Amniotic epithelial cell (primary cell): ENCODE measurements at places on chromosomes 2 and 18.

DNA sequence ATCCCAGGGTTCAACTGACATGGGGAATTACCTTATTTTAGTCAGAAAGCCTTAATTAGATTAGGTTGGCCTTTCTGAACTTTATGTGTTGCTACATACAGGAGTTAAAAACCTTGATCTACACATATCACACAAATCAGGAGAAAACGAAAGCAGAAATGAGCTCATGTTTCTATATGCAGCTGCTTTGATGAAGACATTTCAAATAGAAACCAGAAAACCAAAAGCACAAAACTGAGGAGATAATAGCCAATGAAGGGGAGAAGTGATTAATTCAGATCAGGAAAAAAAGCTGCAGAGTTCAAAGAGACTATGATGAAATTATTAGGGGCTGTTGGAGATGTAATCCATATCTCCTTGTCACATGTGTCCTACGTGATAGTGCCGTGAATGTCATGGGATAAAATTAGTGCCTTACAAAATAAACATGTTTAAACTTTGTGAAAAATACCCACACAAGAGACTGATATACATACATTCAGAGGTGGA lies 255.0 kb downstream of the CAMKMT start:
- DNase-seq, result no peak

DNA sequence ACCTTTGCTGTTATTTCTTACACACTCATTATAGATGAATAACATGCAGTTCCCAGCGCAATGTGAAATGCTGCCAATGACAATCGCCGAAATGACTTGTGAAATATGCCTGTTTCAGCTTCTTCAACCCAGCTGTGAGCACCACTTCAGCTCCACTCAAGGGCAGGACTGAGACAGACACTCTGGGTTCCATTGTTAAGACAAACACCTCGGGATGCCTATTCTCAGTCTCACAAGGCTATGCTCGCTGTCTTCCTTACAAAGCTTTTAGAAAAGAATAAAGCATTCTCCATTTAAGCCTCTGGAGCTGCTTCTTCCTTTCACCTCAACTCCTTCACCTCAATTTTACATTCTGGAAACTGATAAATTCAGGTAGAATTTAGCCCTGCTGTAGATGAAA lies 4.2 kb downstream of the CBLN2 start:
- DNase-seq, result no peak

GRCh38 chr2:94984964-94985575 lies 40.4 kb upstream of the MAL start:
- no peak for DNase-seq

DNA sequence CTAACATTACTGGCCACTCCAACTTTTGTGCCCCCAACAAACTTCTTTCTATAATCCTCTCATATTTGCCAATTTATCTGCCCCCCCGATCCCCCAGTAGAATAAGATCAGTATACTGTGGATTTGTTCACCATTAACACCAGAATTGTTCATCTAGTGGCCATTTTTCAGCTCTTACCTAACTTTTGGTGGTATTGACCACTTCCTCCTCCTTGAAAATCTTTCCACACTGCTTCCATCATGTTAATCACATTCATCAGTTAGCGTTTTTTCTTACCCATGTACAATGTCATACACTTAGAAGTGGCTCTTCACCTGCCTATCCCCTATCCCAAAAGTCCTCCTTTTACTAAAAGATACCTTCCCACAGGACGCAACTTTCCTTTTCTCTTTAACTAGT lies 6.1 kb downstream of the IMPACT start:
- DNase-seq, result no peak

DNA sequence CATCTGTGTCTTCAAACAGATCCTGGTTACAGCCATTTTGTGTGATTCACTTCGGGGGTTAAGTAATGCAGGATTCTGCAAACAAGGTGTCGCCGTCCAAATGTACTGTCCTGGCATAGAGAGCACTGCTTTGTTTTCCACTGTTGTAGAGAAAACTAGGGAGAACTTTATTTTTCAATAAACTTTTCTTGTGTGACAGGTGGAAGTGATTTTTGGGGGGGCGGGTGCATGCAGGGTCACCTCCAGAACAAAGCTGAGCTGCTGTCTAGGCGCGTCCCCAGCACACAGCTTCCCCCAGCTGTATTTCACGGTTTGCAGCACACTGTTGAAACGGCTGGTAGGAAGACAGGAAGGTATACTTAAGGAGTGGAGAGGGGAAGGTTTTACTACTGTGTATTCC lies 200.6 kb downstream of the MGAT5 start:
- no peak for DNase-seq

GRCh38 chr2:136351684-136352083 lies 233.7 kb upstream of the CXCR4 start:
- no peak for DNase-seq

GRCh38 chr2:86617153-86617552 lies 6.5 kb downstream of the RNF103 start:
- DNase-seq, result no peak

- DNase-seq, result peak; percentile 66
Observed at GRCh38 chr2:9099341-9099751, 95.9 kb upstream of the MBOAT2 start.

DNA sequence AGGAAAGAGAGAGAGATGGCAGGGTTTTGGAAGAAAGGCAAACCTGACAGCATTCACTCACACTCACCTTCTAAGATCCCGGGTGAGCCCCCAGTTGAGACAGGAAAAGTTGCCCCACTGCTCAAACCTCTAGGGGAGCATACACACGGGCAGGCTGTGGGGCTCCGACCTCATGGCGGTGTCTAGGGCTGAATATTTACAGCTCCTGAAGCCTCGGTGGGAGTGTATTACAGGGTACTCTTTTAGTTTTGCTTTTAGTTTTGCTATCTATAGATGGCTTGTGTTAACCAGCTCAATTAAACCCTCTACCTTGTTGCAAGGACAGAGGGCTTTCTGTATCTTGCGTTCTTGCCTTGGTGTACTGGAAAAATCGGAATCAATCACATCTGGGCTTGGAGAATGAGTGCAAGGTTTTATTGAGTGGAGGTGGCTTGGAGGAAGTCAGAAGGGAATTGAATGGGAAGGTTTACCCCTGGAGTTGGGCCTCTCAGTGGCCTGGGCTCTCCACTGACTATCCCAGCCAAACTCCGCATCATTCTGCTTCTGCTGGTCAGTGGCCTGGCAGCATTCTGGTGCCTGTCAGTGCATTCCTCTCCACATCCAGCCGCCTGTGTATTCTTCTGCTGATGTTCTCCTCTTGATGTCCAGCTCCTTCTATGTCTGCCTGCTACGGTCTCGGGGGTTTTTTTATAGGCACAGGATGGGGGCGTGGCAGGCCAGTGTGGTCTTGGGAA lies 10.1 kb upstream of the IFIH1 start:
- no peak for DNase-seq

DNA sequence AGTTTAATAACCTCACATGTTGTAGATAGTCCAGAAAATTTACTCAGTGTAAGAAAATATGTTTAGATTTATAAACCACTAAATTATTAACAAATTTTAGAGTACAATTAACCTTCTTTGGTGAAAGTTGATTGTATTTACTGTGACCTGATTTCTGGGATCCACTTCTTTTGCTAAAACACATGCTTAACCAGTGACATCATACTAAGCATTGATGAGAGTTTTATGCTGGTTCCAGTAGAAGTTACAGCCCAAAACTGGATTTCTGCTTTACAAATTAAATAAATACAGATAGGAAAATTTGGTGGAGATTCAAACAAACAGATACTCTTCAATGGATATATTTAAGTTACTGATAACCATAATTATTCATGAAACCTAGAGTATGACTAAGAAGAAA lies 40.9 kb downstream of the RBBP8 start:
- DNase-seq, result no peak

- no peak for DNase-seq
Observed at GRCh38 chr2:236982693-236983455, 102.8 kb upstream of the COPS8 start.

DNA sequence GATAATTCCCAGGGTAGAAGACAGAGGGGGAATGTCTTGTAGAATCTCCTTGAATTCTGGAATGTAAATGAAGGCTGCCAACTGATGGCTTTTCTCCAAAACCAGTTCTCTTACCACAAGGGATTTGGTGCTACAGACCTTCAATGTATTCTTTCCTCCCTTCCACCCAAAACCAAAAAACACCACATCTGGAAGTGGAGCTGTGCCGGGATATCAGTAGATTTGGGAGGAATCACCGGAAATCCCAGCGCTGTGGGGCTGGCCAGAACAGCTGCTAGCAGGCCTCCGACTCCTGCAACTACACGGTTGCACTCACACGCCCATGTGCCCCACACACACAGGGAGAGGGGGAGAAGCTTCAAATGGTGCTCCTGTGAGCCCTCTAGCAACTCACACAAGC lies 45.7 kb downstream of the RPL31 start:
- DNase-seq, result no peak

DNA sequence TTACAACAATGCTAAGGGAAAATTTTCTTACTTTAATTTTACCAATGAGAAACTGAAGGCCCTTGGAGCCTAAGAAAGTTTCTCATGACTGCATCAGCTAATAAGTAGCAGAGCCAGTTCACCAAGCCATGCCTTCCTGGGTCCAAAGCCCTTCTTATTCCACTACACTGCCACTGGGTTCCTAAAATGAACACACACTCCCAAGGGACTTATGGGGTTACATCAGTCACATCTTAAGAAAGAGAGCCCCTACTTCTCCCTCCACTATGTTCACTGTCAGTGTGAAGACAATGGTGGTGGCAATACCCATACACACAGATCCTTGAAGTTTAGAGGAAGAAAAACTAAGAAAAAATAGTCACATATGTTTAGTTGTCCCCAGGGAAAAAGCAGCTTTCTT lies 20.6 kb downstream of the MBD2 start:
- no peak for DNase-seq

DNA sequence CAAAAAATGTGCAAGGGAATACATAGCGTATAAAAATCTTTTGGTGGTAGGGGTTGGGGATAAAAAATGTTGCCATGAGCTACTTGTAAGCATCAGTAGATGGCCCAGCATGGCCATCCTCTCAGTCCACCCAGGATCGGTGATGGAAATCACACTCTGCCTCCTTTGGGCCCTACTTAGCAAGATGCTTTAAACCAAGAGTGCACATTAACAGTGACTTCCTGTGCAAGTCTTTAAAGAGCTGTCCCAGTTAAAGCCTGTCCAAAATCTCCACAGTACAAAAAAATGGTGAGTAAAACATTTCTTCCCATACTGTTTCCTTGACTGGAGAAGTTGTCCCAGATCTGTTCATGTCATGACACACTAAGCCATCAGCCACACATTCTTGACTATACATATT lies 18.0 kb downstream of the ANKRD44 start:
- DNase-seq, result no peak

- DNase-seq, result peak; percentile 97
Observed at GRCh38 chr18:9869715-9870430, 15.9 kb upstream of the TXNDC2 start.

DNA sequence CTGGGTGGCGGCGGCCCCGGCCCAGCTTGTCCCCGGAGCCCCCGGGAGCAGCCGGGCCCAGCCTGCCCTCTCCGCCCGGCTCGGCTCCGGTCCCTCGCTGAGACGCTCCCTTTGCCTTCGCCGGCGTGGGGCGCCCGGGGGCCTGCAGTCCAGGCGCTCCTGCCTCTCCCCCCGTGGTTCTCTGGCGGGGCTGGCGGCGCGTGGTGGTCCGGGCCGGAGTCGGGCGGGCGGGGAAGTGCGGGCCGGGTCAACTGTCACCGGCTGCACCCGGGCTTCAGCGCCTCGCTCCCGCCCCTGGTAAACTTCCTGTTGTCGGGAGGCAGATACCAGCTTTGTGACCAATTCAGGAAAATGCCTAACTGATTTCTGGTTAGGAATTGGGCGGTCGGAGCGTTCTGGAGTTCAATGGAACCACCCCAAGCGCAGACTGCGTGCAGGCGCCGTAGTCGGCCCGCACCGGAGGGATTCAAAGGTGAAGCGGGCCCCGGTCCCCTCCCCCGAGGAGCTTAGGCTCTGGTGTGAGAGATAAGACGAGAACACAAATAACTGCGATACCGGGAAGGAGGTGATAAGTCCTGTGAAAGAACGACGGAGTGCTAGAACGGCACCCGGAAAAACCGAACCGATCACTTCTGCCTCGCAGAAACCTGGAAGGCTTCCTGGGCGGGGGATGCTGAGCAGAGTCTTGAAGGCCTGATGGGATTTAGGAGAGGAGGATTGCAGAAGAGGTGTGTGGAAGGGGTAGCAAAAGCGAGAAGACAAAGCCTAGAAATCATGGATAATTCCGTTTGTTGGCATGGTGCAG lies 891 bp downstream of the CAB39 start:
- DNase-seq, result peak; percentile 47

- no peak for DNase-seq
Observed at GRCh38 chr2:100919316-100919715, 82.8 kb upstream of the RPL31 start.
